ENCODE measurements at places on chromosomes 5 and 9.

DNA sequence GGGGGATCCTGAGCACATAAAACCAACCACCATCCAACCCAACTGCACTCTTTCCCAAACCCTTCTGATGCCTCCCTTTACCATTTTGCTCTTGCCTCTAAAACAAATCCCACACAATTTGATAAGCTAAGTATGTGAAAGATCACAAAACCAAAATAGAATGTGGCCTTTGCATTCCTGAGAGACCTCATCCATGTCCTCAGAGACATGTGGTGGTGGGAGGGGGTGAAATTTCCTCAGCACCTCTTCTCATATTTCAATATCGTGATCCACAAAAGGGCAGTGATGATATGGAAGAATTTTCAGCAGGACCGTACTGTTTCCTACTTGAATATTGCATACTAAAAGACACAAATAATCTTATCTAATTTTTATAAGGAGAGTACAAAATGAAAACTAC is 423.3 kb downstream of the TLE1 start:
- DNase-seq, result peak; percentile 55

- no peak for DNase-seq
Measured at GRCh38 chr5:42582723-42583122, 159.5 kb downstream of the GHR start.

- peak; percentile 52 for DNase-seq
Measured at GRCh38 chr5:31581498-31582099, 49.5 kb downstream of the C5orf22 start.

DNA sequence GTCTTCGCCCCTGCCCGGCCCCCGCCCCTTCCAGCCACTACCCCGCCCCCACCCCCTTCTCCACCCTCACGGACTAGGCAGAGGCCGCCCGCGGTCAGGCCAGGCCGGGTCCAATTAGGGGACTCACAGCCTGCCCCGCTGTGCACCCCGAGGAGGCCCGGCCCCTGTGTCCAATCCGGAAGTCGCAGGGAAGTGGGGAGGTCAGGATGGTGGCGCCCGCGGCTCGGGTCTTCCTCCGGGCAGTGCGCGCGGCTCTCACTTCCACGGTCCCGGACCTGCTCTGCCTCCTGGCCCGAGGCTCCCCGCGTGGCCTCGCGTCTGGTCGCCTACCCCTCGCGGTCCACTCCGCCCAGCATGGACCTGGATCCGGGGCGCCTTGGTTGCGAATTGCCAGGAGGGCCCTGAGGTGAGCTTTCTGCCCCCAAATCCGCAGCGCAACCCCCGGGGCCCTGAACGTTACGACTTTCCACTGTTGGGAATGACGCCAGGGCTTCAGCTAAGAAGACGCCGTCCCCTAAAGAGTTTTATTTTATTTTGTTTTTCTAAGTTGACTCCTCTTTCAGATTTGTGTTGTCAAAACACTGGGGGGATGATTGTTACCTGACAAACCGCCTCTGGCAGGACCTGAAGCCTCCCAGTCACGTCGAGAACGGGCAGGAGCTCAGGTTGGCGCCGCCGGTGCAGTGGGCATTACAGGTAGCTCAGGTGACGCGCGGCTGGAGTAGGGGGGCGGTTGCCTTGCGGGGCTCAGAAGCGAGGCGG is 763 bp upstream of the IRX2 start:
- DNase-seq, result no peak

DNA sequence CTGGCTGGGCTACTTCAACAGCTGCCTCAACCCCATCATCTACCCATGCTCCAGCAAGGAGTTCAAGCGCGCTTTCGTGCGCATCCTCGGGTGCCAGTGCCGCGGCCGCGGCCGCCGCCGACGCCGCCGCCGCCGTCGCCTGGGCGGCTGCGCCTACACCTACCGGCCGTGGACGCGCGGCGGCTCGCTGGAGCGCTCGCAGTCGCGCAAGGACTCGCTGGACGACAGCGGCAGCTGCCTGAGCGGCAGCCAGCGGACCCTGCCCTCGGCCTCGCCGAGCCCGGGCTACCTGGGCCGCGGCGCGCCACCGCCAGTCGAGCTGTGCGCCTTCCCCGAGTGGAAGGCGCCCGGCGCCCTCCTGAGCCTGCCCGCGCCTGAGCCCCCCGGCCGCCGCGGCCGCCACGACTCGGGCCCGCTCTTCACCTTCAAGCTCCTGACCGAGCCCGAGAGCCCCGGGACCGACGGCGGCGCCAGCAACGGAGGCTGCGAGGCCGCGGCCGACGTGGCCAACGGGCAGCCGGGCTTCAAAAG is 36.9 kb upstream of the TTC1 start:
- no peak for DNase-seq
